ENCODE measurements at places on chromosomes 11 and 22.
A peak's percentile ranks its signal among the peaks of the same experiment; 100 is the strongest.

DNA sequence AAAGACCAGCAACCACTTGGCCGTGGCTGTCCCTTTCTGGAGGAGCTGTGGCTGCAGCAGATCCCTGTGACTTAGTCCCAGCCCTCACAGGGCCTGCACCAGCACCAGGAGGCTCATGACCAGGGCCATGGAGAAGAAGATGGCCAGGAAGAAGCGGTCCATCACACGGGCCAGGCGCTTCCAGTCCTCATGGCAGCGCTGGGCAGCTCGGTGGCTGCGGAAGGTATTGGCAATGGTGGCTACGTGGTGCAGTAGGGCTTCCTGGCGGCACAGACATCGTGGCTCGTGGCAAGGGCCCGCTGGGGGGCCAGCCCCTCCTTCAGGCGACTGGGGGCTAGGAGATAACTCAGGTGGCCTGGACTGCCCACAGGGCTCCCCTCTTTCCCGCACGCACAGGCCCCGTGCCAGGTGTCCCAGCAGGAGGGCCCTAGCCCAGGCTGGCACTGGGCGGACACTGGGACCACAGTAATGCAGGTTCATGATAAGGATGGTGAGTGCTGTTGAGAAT is 5.1 kb downstream of the CHRNA10 start:
- no peak for DNase-seq

- no peak for DNase-seq
Measured at GRCh38 chr11:122105044-122105758, 10.8 kb downstream of the BLID start.

GRCh38 chr22:30251711-30252110 is 5.2 kb upstream of the LIF start:
- no peak for DNase-seq

GRCh38 chr11:110293389-110293788 is 3.0 kb downstream of the RDX start:
- DNase-seq = no peak

DNA sequence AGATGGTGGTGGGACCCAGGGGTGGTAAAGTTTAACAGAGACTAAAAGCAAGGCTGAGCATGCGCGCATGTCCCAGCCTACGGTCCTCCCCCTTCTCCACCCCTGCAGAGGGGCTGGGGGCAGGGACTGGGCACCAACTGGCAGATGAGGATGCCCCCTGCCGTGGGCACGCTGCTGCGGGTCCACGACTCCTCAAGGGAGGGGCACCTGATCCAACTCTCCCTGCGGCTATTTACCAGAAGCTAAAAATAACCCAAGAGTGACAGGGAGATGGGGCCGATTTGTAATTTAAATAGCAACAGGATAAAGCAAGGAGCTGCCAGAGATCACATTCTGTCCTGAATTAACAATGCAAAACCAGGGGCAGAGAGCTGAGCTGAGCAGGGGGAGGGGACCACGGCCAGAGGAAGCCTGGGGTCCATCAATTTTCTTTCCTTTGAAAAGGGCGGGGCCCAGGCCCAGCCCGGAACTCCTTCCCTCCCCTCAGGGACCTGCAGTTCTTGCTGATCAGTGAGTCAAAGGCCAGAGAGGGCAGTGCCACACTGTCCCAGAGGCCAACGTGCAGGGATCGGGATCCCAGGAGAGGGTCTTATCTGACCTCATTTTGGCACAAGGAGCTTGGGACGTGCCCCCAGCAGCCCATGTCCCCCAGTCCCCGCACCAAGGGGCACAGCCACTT is 8.1 kb upstream of the DGKZ start:
- DNase-seq = no peak

DNA sequence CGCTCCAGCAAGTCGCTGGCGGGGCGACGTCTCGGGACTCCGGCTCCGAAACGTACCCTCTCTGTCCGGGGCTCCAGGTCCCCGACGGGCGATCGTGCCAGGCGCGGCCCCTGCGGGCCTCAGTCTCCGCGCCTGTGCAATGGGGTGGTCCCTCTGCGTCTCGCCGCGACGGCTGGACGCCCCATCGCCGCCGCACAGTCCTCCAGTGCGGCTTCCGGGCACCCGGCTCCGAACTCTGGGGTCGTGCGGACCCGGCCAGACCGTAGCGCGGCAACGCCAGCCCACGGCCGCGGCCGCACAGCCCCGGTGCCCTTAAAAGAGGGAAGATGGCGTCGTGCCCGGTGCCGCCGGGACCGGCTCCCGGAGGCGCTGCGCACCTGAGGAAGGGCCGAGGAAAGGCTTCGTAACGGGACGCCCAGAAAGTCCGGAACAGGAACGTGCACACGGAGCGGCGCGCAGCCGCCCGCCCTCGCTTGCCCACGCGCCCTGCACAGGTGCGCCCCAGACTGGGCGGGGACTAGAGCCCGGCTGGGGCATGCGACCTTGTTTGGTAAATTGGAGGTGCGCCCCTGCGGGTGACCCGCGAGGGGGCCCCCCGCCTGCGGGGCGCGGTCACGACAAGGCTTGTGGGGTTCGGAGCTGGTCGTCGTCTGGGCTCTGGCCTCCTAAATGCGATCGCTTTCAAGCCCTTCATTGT is 525 bp downstream of the BIK start:
- peak; percentile 29 for DNase-seq

- DNase-seq = no peak
Measured at GRCh38 chr11:66112041-66112491, 42.0 kb downstream of the PACS1 start.

GRCh38 chr22:49720279-49720959 is 107.3 kb downstream of the BRD1 start:
- no peak for DNase-seq

GRCh38 chr11:75743711-75744563 is 24.6 kb upstream of the DGAT2 start:
- no peak for DNase-seq

DNA sequence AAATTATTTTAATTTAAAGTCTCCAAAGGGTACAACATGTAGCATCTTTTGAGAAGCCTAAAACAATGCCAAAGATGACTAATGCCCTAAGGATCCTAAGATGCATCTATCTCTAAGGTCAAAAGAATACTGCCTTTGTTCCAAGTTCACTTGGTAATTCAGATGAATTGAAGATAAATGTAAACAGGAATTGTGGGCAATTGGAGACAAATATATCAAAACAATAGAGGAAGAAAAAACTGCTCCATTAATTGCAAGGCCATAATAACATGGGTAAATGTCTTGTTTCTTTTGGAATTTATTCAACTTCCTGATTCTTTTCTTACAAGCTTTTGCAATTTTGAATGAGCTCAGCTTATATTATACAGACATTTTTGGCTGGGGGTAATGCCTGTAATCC is 338.6 kb downstream of the TTC28 start:
- DNase-seq = no peak

DNA sequence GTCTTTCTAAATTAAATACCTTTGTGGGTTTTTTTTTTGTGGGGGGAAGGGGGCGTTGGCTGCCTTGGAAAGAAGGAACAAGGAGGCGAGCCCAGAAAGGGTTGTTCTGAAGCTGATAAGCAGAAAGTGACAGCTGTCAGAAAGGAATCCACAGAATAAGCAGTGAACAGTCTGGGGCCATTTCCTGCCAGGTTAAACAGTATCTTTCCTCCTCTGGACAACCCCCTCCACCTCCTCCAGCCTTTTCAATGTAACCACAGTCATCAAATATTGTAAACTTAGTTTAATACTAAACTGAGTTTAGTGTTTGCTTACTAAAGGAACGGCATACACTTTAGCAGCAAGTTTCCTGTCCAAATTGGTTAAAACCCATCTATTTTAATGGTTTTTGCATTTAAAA is 271.2 kb upstream of the SYN3 start:
- no peak for DNase-seq

- peak; percentile 35 for DNase-seq
Measured at GRCh38 chr11:113994077-113994954, 19.4 kb downstream of the HTR3A start.

GRCh38 chr22:19121631-19122142 is 525 bp downstream of the DGCR2 start:
- DNase-seq = peak; percentile 17

- no peak for DNase-seq
Measured at GRCh38 chr22:20001082-20001638, 15.5 kb downstream of the ARVCF start.
